ENCODE measurements at places on chromosomes 6 and 20.

- no peak for DNase-seq
Observed at GRCh38 chr6:40376113-40376650, 211.0 kb downstream of the LRFN2 start.

- DNase-seq: peak; percentile 56
Observed at GRCh38 chr6:129774697-129775447, 64.9 kb upstream of the ARHGAP18 start.

- DNase-seq: no peak
Observed at GRCh38 chr6:169384291-169384690, 130.6 kb upstream of the THBS2 start.

DNA sequence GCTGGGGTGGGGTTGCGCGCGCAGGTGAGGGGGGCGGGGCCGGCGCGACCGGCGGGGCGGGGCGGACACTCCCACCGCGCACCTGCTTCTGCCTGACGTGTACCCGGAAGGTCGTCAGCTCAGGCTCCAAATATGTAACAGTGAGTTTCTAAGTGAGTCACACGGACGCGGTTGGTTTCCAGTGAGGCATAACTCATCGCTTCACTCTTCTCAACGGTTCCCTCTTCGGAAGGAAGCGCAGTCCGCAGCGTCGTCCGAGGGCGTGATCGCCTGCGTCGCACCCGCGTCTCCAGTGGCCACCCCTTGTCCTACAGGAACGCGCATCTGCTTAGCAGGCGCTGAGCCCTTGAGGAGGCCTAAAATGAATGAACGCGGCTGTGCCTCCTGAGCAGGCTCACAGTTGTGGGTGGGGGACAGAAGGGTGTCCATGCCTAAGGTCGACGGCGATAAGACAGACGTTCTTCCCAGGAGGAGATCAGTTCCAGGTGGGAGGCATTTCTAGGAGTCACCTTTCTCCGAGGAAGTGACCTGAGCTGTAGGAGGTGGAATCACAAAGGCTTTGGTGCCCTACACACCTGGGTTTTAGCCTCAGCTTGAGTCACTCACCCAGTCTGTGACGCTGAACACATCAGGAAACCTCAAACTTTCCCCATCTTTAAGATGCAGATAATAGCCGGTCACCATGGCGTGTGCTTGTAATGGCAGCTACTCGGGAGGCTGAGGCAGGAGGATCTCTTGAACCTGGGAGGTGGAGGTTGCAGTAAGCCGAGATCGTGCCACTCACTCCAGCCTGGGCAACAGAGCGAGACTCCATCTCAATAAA lies 50.9 kb upstream of the EZR start:
- no peak for DNase-seq

DNA sequence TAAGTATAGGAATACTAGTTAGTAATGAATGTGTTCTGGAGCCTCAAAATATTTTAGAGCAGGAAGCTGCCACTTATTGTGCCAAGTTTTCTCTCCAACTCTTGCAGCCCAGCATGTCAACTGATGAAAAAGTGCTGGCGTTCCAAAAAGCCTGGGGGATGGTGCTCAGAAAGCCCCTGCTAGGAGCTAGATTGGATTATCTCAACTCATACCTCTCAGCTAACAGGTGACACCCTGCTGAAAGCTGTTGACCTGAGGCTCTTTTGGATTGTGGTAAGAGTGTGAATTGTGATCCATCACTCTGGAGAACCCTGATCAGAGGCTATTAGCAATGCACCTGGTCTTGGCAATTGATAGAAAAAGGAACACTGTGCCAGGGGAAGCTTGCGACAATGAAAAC lies 580.4 kb downstream of the EYS start:
- no peak for DNase-seq

DNA sequence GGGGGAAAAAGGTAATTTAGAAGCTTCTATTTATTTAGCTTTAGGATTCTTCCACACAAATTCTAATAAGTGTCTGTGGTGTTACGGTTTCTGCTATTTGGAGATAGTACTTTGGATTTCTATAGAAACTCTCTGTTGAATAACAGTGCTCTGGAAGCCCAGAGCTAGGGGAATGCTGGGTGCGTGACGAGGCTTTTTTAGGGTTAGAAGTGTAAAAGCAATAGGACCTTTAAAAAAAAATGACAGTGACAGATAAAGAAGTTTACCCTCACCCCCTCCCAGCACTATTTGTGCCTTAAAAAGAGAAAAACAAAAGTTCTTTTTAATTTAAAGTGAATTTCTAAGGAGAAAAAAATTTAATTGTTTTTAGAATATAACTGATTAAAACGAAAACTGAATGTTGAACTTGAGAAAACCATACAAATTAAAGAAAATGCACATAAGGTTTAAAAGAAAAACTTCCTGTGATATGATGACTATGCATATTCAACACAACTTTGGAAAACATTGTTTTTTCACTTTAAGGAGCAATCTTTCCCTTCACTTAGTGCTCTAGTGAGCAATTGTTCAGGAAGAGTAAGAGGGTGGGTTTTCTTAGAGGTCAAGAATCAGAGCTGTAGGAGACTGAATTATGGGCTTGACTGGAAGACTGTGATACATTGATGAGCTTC lies 89.6 kb upstream of the RIPOR2 start:
- no peak for DNase-seq

GRCh38 chr6:120378582-120379220 lies 955.6 kb downstream of the TBC1D32 start:
- no peak for DNase-seq

DNA sequence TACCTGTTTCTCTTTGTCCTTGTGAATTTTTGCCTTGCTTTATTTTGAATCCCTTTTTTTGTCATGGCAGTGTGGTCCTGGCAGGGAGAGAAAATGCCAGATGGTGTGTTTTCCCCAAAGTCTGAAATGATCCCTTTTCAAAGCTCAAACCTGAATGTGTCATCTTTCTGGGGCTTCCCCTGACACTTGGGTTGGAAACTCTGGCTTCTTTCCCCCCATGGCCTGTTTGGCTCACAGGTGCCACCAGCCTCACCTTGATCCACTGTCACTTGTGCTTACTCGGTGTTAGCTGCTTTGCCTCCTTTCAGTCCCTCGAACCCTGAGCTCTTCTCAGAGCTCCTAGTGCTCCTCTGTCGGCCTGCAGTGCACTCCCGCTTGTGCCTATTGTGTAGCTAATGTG lies 22.3 kb downstream of the MYBL2 start:
- no peak for DNase-seq

GRCh38 chr6:41466437-41466990 lies 79.7 kb upstream of the FOXP4 start:
- DNase-seq: no peak

DNA sequence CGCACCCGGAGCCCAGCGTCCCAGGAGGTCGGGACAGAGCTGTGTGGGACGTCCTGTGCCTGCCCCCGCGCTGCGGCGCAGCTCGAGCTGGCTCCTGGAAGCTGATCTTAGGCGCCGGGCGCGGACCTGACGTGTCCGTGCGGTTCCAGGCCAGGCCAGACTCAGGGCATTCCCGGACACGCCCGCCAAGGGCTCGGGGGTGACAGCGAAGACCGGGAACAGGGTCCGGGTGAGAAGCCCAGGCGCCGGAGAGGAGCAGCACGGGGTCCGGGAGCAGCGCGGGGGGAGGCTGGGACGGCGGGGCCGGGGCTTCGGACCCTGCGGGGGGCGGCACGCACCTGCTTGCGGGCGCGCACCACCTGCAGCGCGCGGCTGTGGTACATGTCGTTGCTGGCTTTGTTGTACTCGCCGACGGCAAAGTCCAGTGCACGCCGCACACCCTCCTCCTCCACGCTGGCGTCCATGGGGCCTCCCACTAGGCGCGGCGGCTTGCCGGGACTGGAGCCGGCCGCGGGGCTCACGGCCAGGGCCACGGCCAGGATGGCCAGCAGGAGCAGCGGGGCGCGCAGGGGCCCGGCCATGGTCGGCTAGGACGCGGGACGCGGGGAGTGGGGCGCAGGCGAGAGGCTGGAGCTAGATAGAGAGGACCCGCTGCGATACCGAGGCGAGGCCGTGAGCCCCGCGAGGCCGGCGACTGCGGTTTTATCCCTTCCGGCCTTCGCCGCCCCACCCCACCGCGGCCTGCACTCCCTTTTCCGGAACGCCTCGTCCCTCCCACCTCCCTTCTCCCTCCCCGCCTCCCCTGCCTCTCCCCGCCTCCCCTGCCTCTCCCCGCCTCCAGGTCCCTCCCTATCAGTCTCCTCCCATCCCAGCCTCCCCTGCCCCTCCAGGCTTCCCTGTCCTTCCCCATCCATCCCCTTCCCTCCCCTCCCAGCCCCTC lies at the start of gene CST3:
Gene CST3 (minus strand): TSS at position 674 of the 940 bp plus-strand sequence. CDS start 93 bp downstream, at position 581.
- DNase-seq: no peak

GRCh38 chr20:20173254-20173653 lies 120.9 kb downstream of the CFAP61 start:
- DNase-seq: no peak

DNA sequence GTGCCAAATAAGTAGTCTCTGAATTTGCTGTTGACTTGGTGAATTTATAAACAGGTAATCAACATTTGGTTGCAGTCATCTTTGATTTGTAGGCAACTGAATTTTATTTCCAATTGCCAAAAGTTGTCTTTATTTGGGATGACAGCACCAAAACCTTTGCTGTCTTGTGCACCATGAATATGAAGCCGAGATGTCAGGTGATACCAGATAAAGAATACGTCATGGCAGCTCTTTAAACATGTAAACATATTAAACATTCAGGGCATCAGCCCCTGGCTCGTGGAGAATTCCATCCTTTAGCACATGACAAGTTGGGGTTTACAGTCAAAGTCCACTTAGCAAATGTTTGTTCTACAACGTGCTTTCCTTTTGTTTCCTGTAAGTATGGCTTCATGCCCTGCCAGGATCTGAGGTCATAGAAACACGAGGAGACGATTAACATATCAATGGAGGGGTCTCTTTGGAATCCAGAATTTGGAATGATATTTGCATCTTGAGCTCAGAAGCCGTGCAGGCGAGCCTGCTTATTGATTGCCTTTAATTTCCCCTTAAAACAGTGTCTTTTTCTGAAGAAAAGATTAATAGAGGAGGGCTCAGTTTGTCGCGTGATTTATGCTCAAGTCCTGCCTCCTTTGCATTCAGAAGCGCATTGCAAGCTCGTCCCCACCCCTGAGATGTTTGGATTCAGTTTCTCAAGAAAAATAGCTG lies 170.2 kb upstream of the ZNF217 start:
- DNase-seq: no peak

DNA sequence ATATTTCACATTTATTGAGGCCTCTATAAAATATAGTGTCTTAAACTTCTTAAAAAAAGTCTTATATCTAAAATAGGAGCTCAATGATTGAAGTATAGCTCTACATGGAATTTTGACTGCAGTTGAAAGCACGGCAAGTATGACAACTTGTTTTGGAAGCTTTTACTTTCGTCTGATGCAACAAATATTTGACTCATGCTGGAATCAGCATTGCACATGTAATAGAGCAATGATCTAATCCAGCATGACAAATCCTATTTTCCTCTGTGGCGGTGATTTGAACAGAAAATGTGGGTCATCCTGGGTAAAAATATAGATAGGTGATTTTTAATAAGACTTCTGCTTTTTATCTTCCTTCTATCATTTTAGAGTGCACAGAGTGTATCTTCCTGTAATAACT lies 111.6 kb downstream of the TINAG start:
- DNase-seq: no peak

DNA sequence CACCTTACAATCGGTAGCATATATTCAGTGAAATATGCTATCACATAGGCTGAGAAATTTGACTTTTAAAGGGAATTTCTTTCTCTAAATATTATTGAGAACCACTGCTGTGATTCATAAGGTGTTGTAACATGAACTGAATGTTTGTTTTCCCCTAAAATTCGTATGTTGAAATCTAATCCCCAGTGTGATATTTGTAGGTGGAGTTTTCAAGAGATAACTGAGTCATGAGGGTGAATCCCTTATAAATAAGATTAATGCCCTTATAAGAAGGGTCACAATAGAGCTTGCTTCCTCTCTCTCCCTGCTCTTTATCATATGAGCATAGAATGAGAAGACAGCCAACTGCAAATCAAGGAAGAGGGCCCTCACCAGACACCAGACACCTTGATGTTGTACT lies 64.8 kb downstream of the LMBRD1 start:
- no peak for DNase-seq

DNA sequence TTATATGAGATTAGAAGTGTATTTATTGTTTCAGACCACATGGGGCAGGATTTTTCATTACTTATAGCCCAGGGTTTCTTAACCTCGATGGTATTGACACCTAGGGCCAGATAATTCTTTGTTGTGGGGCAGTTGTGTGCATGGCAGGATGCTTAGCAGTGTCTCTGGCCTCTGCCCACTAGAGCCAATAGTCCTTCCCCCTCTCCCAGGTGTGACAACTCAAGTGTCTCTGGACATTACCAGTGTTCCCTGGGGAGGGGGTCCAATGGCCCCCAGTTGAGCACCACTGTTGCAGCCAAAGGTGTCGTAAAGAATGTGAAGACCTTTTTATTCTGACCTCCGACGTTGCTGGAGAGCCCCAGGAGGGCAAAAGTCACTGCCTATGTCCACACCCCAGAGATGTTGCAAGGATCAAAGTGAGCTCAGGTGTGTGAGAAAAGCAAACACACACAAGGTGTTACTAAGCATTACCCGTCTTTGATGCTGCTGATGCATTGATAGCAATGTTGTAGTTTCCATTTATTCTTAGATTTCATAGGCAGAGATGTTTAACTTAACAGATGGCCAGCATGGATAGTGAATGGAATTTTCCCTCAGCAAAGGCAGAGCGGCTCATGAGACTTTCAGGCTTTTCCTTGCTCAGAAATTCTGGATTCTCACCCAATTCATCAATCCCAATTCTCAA lies 22.2 kb downstream of the BANF2 start:
- no peak for DNase-seq

GRCh38 chr6:131976545-131977061 lies 25.4 kb upstream of the CCN2 start:
- no peak for DNase-seq

- DNase-seq: no peak
Observed at GRCh38 chr6:120108061-120108795, 758.7 kb upstream of the MAN1A1 start.

DNA sequence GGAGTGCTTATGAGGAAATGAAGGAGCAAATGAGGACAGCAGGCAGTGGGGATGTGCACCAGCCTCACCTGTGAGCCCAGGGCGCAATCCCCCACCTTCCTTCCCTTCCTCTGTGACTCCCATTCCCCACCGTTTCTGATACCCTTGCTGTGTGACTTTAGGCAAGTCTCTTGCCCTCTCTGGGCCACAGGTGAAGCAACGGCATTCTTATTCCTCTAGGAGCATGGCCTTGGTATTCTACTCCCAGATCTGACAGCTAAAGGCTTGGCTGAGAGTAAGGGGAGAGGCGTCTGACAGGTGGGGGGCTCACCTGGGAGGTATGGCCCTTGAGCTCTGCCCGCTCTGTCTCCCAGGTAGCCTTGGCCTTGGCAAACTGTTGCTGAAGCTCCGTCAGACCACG lies 30.9 kb upstream of the DSN1 start:
- no peak for DNase-seq

DNA sequence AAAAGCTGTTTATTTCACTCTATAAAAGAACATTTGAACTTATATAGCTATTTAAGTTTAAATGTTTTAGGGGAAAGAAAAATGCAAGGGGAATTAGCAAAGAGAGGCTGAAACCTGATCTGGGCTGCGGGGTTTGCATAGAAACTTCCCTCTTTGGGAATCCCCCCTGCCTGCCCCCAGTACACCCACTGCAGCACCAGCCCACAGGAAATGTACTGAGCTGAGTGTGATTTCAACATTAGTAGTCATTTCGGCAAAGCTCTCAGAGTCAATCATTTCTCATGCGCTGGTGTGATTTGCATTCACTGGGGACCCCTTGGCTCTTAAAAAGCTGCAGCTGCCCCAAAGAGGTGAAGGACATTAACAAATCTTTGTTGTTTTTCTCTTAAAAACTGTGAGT lies 859.4 kb downstream of the MAFB start:
- no peak for DNase-seq
